ENCODE measurements at places on chromosomes 7 and 10.

DNA sequence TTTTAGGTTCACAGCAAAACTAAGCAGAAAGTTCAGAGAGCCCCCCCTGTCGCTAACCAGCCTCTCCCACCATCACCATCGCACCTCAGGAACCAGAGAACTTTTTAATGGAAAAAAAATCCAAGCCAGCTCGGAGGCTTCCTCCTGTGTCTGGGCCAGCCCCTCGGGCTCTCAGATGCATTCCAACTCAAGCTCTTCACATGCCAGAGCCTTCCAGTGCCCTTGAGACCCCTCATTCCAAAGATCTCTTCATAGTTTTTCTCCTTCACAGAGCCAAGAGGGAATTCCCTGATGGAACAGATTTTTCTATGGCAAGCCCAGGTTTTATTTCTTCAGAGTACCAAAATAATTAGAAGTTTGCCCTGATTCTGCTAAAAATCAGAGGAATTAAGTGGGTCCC is 153.4 kb upstream of the LANCL2 start:
- peak; percentile 35 for DNase-seq

DNA sequence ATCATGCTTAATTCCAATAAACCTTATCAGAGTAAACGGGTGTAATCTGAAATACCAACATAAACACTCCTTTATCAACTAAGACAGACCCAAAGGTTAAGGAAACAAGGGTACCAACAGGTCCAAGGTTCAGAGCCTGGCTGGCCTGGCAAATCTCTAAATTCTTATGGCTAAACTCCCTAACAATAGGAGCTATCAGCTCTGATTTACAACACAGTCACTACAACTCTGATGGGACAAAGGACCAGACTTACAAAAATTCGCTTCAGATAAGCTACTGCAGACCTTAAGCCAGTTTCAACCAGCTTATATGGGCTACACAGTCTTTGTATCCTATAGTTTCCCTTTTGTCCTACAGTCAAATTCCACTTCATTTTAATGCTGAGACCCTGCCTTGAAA is 381.9 kb downstream of the ZWINT start:
- no peak for DNase-seq

- DNase-seq = no peak
Measured at GRCh38 chr10:69640196-69640980, 10.3 kb downstream of the FAM241B start.

DNA sequence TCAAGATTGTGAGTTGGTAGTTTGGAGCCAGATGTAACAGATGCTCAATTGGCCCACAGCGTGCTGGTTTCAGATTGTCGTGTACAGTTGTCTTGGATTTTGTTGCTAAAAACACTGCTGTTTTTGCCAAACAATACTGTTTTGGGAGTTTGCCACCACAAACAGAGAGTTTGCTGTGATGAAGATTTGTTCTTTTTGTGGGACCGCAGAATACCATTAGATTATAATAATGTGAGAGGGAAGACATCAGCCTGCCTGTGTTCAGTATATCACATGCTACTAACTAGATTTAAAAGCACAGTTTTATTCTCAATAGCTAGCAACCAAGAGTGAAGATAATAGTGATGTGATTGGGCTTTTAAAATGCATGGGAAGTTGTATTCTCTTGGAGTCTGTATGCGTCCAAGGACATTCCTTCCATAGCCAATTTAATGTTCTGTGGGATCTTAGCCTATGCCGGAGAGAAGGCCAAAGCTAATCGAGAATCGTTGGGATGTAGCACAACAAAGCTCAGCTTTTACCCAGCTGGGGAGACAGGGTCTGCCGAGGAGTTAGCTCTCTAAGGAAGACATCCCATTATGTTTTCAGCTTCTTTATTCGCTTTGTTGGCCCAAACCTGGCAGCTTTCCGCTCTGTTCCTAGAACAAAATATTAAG is 18.7 kb upstream of the ITGA8 start:
- peak; percentile 36 for DNase-seq

DNA sequence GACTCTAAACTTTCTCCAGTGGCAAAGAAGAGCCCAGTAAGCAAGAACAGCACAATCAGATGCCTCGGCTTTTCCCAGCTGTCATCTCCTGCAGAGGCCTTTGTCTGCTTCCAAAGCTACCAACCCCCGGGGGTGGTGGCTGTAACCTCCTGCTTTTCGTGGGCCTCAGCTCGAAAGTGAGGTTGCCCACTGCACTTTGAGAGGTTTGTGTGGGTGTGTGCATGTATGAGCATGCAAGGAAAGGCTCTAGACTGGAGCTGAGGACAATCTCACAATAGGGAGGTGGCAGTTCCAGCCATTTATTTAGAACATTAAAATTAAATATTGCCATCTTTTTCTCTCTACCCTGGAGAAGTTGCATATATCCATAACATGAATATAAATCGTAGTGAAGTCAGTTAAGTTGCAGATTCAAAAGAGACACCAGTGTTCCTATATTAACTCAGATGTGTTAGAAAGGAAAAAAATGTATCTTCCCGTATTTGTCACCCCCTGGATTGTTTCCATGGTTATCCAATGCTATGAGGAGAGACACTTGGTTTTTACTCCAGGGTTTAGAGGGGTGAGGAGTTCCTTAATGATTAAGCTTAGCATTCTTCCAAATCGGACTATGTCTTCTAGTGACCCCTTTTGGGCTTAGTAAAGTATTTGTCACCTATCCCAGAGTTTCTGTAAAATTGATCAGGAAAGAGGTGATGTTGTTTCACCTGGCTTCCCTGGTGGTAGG is 781.1 kb downstream of the INHBA start:
- no peak for DNase-seq

- DNase-seq = no peak
Measured at GRCh38 chr7:146423446-146423845, 306.8 kb downstream of the CNTNAP2 start.

- DNase-seq = no peak
Measured at GRCh38 chr7:115491744-115492380, 538.7 kb downstream of the TFEC start.

GRCh38 chr10:17918187-17918903 is 33.4 kb upstream of the SLC39A12 start:
- peak; percentile 4 for DNase-seq

DNA sequence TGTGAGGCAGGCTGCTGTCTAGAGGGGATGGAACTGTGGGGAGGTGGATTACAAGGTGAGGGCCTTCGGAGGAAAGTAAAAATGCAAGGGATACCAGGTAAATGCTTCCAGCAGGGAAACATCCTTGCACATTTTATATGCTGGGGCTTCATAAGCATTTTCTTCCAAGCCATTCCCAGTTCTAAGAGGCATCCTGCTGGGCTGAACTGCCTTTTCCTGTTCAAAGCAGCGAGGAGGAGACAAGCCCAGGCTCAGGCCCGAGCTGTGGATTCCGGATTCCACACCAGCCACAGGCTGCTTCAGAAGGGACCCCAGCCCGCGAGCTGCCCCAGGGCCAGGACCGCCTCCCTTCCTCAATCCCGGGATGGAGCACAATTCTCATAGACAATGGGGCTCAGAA is 249.7 kb downstream of the TNS3 start:
- DNase-seq = no peak

GRCh38 chr7:117347480-117347879 is 24.6 kb upstream of the WNT2 start:
- DNase-seq = no peak

GRCh38 chr7:5082806-5083205 is 37.1 kb downstream of the RBAK start:
- no peak for DNase-seq

- no peak for DNase-seq
Measured at GRCh38 chr7:1322240-1323110, 89.8 kb downstream of the UNCX start.

DNA sequence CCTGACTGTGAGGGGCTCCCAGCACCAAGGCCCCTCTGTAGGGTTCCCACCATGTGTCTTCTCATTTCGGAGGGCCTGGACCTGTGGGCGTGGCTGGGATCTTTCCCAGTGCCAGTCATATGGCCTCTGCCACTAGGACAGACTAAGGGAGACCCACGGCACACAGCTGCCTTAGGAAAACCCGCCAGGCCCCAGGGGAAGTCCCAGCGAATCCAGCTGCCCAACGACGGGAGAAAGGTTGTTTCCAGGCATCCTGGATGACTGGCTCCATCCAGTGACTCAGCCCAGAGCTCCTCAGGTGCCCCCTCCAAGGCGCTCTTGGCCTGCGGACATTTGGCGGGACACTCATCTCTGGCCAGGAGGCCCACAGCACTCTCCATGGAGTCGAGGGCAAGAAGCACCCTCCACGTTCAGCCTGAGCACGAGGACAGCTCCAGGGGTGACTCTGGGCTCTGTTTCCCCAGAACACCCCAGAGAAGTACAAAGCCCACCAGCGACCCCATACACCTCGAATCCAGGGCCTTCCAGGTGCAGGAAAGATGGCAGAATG is 39.9 kb downstream of the PWWP2B start:
- no peak for DNase-seq

- DNase-seq = no peak
Measured at GRCh38 chr10:43196131-43196980, 58.1 kb downstream of the CSGALNACT2 start.

DNA sequence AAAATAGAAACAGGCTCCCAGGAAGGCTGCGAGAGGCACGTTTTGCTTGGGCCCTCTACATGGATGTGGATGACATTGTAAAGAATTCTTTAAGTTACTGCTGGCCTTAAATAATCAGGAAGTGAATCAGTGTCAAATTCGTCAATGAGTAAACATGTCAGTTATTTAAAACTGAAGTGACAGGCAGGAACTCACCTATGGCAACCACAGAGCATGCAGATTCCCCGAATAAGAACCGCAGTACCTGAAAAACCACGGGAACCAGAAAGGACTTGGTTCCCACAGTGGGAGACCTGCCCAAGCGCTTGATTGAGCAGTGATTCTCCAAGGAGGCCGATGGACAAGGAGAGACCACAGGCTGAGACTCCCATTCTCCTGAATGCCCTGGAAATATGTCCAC is 351.2 kb upstream of the AKR1E2 start:
- DNase-seq = no peak

- DNase-seq = no peak
Measured at GRCh38 chr10:49360271-49361177, 35.4 kb downstream of the DRGX start.

DNA sequence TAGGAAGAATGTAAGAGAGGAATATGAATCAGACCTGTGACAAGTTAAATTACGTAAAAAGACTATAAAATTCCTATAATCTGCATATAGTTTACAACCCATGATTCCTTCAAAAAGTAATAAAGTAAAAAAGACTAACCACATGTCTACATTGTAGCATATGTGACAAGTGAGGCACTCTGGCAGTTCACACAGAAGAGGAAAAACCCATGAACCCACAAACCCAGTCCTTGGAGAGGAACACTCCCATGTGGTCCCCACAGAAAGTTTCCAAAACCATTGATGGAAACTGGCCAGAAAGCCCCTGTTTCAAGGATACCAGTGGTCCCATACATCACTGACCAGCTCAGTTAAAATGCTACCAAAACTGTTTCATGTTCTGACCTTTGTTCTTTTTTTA is 15.7 kb downstream of the KDM7A start:
- no peak for DNase-seq

GRCh38 chr10:77494327-77494726 is 143.3 kb downstream of the KCNMA1 start:
- peak; percentile 65 for DNase-seq

GRCh38 chr10:71230656-71231025 is 18.3 kb downstream of the UNC5B start:
- DNase-seq = no peak

- DNase-seq = peak; percentile 16
Measured at GRCh38 chr10:132904181-132904813, 38.1 kb downstream of the CFAP46 start.

Data from fibroblast of skin of abdomen (primary cell).